ENCODE measurements at places on chromosomes 2 and 18.

DNA sequence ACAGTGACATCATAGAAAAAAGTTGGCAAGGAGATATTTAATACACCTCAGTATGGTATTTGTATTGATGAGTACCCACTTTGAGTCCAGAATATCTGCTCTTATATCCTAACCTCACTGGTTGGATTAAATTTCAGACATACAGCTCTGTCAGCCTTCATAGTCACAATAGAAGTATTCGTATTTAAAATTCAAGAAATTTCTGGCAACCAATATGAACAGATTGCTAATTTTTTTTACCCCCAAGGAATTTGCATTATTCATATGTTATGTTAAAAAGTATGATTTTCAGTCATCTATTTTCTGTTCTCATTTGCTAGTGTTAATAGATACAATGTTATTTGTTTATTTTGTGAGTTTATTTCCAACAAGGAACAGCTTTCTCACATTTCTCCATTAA lies 1306.8 kb upstream of the NXPH2 start:
- no peak for ATAC-seq

- no peak for ATAC-seq
Measured at GRCh38 chr2:1625281-1626001, 118.9 kb downstream of the PXDN start.

- no peak for ATAC-seq
Measured at GRCh38 chr2:1823187-1824169, 79.2 kb upstream of the PXDN start.

- no peak for ATAC-seq
Measured at GRCh38 chr2:173741759-173742158, 223.4 kb downstream of the SP3 start.

DNA sequence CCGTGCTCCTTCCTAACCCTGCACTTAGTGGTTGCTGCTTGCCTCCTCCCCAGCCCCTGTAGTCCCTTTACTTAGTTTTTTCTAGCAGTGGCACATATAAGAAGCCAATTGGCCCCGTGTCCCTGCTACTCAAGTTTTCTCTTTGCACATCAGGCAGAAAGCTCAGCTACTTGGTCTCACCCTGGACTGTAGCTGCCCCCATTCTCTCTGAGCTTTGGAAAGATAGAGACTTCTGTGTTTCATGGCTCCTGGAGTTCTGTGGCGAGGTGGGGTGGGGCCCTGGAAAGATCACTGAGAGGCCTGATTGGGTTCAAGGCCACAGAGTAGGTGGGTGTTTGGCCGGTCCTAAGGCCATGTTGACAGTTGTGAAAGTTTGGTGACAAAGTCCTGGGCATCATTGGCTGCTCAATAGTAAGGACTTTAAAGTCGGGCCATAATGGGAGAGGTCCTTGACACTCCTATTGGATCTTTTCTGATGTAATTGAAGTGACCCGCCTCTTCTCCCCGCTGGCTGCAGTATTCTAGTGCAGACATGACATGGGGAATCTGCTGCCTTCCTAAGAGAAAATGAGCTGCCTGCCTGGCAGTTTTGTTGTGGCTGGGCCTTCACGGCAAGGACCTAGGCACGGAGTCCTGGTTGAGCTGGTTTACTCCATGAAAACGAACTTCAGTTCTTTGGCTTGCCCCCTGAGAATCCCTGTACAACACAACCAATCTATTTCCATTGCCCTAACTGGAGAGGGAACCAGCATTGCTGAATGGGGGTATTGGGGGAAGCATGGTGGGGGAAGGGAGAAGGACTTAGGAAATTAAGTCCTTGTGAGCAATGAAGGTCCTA lies 26.2 kb upstream of the CYP27A1 start:
- ATAC-seq: no peak

GRCh38 chr2:83584672-83585071 lies 874.4 kb downstream of the SUCLG1 start:
- ATAC-seq: no peak

DNA sequence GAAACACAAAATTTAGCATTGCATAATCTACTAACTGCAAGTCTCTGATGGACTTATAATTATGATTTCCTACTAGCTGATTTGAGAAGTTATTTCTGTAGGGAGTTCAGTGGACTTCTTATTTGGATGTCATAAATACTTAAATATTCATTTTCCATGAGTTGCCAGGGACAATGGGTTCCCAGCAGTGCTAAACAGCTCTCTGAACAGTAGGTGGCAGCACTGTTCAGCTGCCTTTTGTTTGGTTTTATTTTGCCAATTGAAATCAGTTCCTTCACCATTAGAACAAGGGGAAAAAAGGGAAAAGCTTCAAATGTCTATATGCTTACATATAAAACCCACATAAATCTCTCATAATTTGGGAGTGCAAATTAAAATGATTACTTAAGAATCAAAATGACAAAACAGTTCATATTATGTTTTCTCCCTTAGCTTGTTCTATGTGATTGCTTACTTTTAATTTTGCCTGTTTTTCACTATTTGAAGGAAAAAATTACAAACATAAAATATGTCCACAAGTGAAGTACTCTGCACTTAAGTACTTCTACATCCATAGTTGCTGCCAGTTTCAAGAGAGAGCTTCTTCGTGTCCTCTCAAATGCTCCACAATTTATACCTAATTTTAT lies 898.9 kb downstream of the CPS1 start:
- no peak for ATAC-seq

DNA sequence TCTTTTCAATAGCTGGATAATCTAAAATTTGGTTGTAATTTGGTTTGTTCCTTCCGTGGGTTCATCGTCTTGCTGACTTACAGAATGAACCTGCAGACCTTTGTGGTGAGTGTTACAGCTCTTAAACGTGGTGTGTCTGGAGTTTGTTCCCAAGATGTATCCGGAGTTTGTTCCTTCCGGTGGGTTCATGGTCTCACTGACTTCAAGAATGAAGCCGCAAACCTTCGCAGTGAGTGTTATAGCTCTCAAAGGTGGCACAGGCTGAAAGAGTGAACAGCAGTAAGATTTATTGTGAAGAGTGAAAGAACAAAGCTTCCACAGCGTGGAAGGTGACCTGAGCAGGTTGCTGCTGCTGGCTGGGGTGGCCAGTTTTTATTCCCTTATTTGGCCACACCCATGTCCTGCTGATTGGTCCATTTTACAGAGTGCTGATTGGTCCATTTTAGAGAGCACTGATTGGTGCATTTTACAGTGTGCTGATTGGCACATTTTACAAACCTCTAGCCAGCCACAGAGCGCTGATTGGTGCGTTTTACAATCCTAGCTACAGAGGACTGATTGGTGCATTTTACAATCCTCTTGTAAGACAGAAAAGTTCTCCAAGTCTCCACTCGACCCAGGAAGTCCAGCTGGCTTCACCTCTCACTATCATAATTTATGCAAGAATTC lies 16.6 kb downstream of the RALB start:
- no peak for ATAC-seq

GRCh38 chr2:100869120-100869519 lies 49.2 kb downstream of the NPAS2 start:
- ATAC-seq: no peak

GRCh38 chr2:100321179-100321865 lies 979 bp downstream of the LONRF2 start:
- peak; percentile 50 for ATAC-seq

DNA sequence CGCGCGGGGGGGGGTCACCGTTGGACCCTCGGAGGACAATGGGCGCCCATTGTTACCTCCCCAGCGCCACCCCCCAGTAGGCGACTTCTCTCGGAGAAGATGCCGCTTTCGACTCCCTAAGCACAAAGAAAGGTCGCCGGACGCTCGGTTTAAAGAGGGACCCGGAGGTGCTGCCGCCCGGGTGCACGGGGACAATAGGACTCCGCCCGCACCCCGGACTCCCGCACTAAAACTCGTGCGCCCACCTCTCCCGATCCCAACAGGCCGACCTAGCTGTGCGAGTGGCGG lies 318 bp upstream of the CDC42EP3 start:
- ATAC-seq: no peak

DNA sequence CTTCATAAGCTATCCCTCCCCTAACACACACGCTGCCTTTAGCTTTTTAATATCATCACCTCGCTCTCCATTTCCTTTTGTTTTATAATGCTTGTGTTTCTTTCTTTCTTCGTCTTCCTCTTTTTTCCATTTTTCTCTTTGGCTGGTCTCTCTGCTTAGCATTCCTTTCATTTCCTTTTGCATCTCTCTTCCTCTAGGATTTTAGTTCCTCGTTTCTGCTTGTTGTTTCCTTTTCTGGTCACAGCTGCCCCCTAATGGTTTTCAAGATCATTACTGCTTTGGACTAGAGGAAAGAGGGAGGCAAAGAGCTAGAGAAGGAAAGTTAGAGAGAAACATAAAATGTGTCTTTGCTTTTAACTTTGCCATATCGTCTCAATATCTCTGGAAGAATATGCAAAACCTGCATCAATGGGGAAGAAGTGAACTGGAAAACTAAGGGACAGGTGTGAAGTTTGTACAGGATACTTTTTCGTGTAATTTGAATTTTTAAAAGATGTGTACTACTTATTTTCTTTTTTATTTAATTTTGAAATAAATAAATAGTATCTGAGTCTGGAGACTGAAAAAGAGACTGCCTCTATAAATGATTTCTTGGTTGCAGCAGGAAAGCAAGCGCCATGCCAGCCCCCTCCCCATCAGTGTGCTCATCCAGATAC lies 6.3 kb upstream of the NRP2 start:
- ATAC-seq: no peak

GRCh38 chr2:190972846-190973245 lies 41.1 kb downstream of the STAT1 start:
- no peak for ATAC-seq

- no peak for ATAC-seq
Measured at GRCh38 chr2:23537991-23538390, 153.0 kb downstream of the KLHL29 start.

GRCh38 chr2:40244675-40245074 lies 207.2 kb downstream of the SLC8A1 start:
- peak; percentile 48 for ATAC-seq

DNA sequence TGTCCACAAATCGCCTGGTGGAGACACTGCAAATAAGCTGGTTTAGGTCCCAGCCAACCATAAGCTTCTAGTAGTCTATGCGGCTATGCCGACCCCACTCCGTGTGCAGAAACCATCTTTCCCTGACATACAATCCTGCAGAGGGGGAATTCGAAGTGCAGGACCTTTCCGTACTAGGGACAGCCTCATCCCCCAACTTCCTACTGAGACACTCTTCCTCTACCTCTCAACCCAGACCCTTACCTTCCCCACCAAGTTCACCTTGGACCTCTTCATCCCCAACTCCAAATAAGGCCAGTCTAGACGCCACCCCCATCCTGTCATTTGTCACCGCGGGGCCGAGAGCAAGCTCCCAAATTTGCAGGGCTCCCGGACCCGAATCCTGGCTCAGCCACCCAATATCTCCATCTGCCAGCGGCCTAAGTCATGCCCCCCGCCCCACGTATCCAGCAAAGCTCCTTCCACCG lies 496 bp downstream of the SUCLG1 start:
- ATAC-seq: peak; percentile 57

GRCh38 chr18:76364282-76365259 lies 130.5 kb downstream of the ZNF516 start:
- ATAC-seq: peak; percentile 36

DNA sequence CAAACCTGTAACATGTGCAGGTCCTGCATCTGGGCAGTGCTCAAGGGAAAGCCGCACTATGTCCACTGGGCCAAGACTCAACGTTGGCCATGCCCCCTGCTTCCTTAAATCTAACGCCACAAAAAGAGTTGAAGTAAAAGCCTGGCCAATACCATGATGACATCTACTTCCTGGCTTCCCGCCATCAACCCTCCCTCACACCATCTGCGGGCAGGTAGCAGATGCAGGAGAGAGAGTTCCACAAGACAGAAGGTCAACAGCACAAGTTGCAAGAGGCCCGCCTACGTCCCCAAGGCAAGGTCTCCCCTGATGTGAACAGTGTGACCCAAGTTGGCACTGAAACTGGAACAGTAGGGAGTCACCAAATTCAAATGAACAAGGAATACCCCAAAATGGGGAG lies 48.4 kb downstream of the ABCG8 start:
- ATAC-seq: no peak

DNA sequence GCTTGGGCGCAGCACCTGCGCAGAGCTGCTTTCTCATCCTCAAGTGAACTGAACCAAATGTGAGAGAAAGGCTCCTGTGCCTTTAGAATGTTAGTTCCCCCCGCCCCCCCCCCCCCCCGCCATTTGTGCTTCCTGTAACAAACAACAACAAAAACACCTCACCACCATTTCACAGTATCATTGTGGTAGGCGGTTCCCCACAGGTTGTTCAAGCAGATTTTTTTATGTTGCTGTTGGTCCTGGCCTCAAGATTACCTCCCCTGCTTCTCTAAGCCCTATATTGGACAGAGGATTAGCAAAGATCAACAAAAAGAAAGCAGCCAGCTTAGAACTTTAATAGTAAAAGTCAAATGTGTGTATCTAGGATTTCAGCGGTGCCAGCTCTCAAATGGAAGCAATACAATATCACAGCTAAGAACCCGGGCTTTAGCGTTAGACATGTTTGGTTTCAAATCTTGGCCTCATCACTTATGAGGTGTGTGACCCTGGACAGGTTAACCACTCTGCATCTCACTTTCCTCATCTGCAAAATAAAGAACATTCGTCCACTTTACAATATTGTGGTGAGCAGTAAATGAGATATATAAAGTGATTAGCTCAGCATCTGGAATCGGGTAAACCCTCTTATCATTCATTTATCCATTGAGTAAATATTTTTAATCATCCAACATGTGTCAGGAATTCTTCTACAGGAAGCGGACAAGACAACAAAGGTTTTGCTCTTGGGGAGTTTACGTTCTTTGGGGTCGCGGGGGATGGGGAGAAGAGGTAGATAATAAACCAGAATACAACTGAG lies 84.6 kb downstream of the KCTD18 start:
- no peak for ATAC-seq

DNA sequence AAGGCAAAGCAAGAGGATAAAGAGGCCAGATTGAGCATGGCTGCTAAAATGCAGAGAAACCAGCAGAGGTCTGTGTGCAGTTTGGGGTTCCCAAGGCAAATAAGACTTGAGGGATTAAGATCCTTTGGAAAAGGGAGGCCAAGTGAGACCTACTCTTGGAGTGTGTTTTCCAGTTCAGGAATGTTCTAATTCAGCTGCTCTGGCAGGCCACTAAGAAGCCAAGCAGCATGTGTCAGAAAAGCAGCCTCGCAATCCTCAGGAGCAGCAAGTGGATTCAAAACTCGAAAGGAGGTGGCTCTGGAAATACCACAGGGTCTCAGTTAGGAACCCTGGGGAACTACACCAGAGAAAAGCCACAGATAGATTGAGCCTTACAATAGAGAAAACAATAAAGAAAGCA lies 569.2 kb downstream of the METTL4 start:
- ATAC-seq: no peak

- no peak for ATAC-seq
Measured at GRCh38 chr2:12506846-12507245, 209.9 kb upstream of the TRIB2 start.

DNA sequence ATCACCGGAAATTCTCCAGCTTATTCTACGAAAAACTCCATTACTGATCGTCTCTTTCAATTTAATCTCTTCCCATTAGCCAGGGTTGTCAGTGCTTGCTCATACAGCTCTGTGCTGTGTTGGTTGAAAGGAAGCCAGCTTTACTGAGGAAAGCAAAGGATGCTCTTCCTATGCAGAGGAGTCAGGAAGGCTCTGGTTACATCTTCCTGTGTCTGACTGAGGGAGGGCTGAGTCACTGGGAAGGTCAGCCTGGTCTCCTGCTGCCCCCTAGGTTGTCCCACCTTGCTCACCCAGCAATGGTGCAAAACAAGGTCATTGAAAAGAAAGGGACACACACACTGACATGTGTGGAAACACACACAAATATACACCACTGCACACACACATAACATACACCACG lies 975.6 kb downstream of the DCDC2C start:
- no peak for ATAC-seq

GRCh38 chr2:42567364-42567763 lies 1.1 kb upstream of the MTA3 start:
- no peak for ATAC-seq

- ATAC-seq: no peak
Measured at GRCh38 chr2:221042926-221043325, 529.2 kb downstream of the EPHA4 start.

Measured in stimulated activated memory B cell treated with anti-CD40 and anti-IgM and Interleukin-4, amounts not matched to agents 10 μg/mL and 1 μg/mL and 100 μg/mL, for 72 hours (primary cell).